Astrocyte (in vitro differentiated cells and primary cell): ENCODE measurements at places on chromosomes 1 and 21. TPM values are rescaled to one million over a fixed set of nuclear protein-coding genes. Genes with fewer than 3 reads are reported as not detected.
A peak's percentile ranks its signal among the peaks of the same experiment; 100 is the strongest.

Gene MSH4
- total RNA-seq = 0.34 and 0.43 TPM in 2 replicates

Gene LRRC38
- not detected in 2 replicates for total RNA-seq

Gene IRF6
- 16.2 and 21.2 TPM in 2 replicates for total RNA-seq

Gene ARHGEF11
- 24.4 and 29.2 TPM in 2 replicates for total RNA-seq

Gene EPS8L3
- not detected in 2 replicates for total RNA-seq

Gene GNG4
- 2.6 and 3.8 TPM in 2 replicates for total RNA-seq

Gene ATXN7L2
- total RNA-seq = 5.5 and 6.2 TPM in 2 replicates

Gene TFF2
- not detected in 2 replicates for total RNA-seq

Gene OPTC
- not detected in 2 replicates for total RNA-seq

Gene S100A2
- total RNA-seq = 3.0 and 3.8 TPM in 2 replicates

GRCh38 chr1:215986401-215986800 is 419.3 kb downstream of the KCTD3 start:
- H3K27ac ChIP-seq = no peak overlapping the region
- no peak overlapping the region for H3K4me3 ChIP-seq
- no peaks in the 10 kb centered on the region for H3K36me3 ChIP-seq

- H3K36me3 ChIP-seq = no peaks in the 10 kb centered on the region
- peaks cover 20% of the 10 kb centered on the region for H3K4me1 ChIP-seq
- no peak overlapping the region for H3K4me3 ChIP-seq
- no peaks in the 10 kb centered on the region for H3K27me3 ChIP-seq
- H3K27ac ChIP-seq = peak overlapping the region; percentile 37
- DNase-seq = peak; percentile 80
These were observed 8.8 kb upstream of the RNPC3 start for GRCh38 chr1:103516693-103517092.

- H3K4me3 ChIP-seq = no peak overlapping the region
- H3K4me1 ChIP-seq = no peaks in the 10 kb centered on the region
- H3K27me3 ChIP-seq = no peaks in the 10 kb centered on the region
- no peak for DNase-seq
- H3K36me3 ChIP-seq = no peaks in the 10 kb centered on the region
These were observed 192.9 kb downstream of the PCP4 start for GRCh38 chr21:40060083-40060677.

DNA sequence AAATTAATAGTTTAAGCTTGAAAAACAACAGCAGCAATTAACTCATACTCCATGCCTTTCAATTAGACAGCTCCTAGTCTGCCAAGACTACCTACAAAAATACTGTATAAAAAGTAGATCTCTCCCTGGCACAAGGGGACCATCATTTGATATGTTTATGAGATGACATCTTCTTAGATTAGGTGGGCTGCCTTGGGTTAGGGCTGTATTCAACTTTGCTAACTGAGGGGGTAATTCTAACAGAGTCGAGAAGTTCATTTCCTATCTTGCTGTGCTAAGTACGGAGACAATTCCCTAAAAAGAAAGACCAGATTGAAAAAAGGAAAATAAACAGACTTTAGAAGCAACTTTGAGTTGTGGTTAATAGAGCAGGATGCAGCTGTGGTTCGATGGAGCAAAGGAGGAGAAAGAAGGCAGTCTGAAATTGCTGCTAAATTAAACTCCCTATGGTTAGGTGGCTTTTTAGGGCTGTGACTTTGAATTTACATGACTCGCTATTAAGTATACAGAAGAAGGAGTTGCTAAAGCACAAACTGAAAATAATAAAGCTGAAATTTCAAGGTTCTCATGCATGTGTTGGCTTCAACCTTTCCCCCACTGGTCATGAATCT is 75.4 kb downstream of the CDC7 start:
- H3K27me3 ChIP-seq = no peaks in the 10 kb centered on the region
- no peak overlapping the region for H3K27ac ChIP-seq
- H3K4me3 ChIP-seq = no peak overlapping the region
- no peaks in the 10 kb centered on the region for H3K4me1 ChIP-seq
- DNase-seq = no peak

- no peaks in the 10 kb centered on the region for H3K36me3 ChIP-seq
- peak; percentile 8 for DNase-seq
- no peaks in the 10 kb centered on the region for H3K27me3 ChIP-seq
- peaks cover 16% of the 10 kb centered on the region for H3K4me1 ChIP-seq
These were observed 152.8 kb downstream of the PPP1R12B start for GRCh38 chr1:202501281-202501680.

- no peaks in the 10 kb centered on the region for H3K36me3 ChIP-seq
- peaks cover 40% of the 10 kb centered on the region for H3K4me1 ChIP-seq
- peak overlapping the region; percentile 62 for H3K4me3 ChIP-seq
- H3K27me3 ChIP-seq = no peaks in the 10 kb centered on the region
These were observed 2.0 kb downstream of the AGRN start for GRCh38 chr1:1021920-1022259.

- H3K27me3 ChIP-seq = no peaks in the 10 kb centered on the region
- DNase-seq = peak; percentile 95
- peaks cover 36% of the 10 kb centered on the region for H3K4me1 ChIP-seq
- H3K27ac ChIP-seq = peak overlapping the region; percentile 76
These were observed 170.7 kb downstream of the DHRS3 start for GRCh38 chr1:12447307-12447706.

DNA sequence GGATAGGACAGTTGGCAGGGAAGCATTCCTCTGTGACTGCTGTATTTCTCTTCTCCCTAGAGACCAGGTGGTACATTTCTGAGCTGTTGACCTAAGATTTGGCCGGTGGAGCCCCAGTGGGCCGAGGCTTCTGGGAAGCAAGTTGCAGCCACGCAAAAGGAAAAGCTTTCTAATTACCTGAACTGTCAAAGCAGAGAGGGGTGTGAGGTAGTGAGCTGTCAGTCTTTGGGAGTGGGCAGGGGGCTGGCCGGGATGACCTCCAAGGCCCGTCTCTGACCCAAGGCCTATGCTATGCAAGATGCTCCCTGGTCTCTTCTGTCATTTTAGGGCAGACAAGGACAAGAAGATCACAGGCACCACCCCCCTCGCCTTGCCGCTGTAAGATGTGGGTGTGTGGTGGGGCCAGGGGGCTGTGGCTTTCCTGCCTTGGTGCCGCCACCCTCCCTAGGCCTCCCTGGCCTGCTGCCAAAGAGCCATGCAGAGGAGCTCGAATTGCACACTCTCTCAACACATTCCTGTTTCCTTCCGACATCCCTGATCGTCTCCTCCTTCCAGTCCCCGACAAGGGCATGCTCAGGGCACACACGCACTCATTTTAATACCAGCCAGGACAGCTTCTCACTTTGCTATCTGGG is 7.7 kb downstream of the PADI1 start:
- H3K4me1 ChIP-seq = peaks cover 37% of the 10 kb centered on the region
- no peaks in the 10 kb centered on the region for H3K36me3 ChIP-seq
- no peak overlapping the region for H3K4me3 ChIP-seq
- DNase-seq = peak; percentile 78
- H3K27me3 ChIP-seq = no peaks in the 10 kb centered on the region
- no peak overlapping the region for H3K27ac ChIP-seq

GRCh38 chr21:27536319-27536718 is 569.4 kb upstream of the ADAMTS5 start:
- no peak overlapping the region for H3K4me3 ChIP-seq
- no peaks in the 10 kb centered on the region for H3K36me3 ChIP-seq
- DNase-seq = no peak
- H3K4me1 ChIP-seq = no peaks in the 10 kb centered on the region
- H3K27ac ChIP-seq = no peak overlapping the region

- no peaks in the 10 kb centered on the region for H3K4me1 ChIP-seq
- no peaks in the 10 kb centered on the region for H3K27me3 ChIP-seq
- no peaks in the 10 kb centered on the region for H3K36me3 ChIP-seq
- H3K4me3 ChIP-seq = no peak overlapping the region
- H3K27ac ChIP-seq = no peak overlapping the region
These were observed 25.3 kb downstream of the RBM11 start for GRCh38 chr21:14241297-14241696.

GRCh38 chr21:45886610-45887026 is 95.0 kb upstream of the COL6A1 start:
- no peak overlapping the region for H3K27ac ChIP-seq
- no peaks in the 10 kb centered on the region for H3K36me3 ChIP-seq
- H3K4me1 ChIP-seq = peaks cover 7% of the 10 kb centered on the region
- no peak for DNase-seq
- H3K27me3 ChIP-seq = no peaks in the 10 kb centered on the region
- no peak overlapping the region for H3K4me3 ChIP-seq

DNA sequence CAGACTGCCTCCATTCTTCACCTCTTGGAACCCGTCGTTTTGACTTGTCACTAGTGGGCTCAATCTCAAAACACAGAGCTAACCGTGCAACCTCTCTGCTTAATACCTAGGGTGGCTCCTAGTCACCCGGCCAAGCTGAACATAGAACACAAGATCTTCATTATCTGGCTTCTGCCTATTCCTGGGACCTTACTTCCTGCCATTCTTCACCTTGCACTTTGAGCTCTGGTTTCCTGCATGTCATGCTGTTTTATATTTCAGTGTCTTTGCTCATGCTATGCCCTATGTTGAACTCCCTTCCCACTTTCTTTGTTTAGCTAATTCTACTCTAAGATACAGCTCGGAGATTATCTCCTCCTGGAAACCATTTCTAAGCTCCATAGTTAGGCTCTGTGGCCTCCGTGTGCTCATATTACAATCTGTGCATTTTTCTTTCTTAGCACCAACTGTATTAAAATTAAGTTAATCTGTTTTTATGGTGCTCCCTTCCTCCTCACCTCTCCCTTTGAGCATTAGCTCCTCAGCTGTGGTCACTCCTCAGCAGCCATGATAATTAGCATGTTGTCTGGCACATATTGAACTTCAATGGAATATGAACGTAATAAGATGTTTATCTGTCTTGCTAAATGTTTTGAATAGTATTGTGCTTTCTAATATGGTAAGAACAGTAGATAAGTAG is 13.1 kb downstream of the GPSM2 start:
- no peak overlapping the region for H3K27ac ChIP-seq
- H3K4me3 ChIP-seq = no peak overlapping the region
- H3K27me3 ChIP-seq = no peaks in the 10 kb centered on the region
- no peaks in the 10 kb centered on the region for H3K36me3 ChIP-seq

- H3K4me1 ChIP-seq = no peaks in the 10 kb centered on the region
- peak; percentile 18 for DNase-seq
- no peak overlapping the region for H3K4me3 ChIP-seq
These were observed 12.6 kb downstream of the FLG2 start for GRCh38 chr1:152347116-152347728.

DNA sequence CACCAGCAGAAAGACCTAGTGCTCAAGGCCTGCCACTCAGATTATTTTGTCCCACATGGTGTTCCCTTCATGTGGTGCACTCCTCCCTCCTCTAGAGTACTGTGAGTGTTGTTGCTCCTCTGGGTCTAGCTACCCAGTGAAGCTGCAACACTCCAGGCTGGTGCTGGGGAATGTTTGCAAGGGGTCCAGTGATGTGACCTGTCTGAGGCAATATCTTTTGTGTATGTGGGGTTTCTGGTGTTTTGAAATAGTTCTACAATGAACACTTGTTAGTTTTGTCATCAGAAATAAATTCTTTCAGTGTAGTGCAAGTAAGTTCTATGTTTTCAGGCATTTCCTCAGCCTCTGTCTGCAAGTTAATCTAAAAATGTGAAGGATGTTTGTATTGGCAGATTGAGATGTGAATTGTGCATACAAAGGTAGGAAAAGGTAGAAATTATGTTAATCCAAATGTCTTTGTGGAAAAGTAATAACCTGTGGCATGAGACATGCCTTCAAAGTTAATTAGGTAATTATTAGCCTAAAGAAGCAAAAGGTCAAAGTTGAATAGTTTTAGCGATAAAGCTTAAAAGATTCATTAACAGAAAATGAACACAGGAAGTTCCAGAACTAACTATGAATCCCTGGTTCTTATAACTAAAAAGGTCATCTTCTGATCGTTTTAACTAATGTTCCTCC is 616.8 kb downstream of the LTN1 start:
- no peaks in the 10 kb centered on the region for H3K27me3 ChIP-seq
- H3K4me3 ChIP-seq = no peak overlapping the region
- H3K36me3 ChIP-seq = no peaks in the 10 kb centered on the region
- peaks cover 4% of the 10 kb centered on the region for H3K4me1 ChIP-seq

DNA sequence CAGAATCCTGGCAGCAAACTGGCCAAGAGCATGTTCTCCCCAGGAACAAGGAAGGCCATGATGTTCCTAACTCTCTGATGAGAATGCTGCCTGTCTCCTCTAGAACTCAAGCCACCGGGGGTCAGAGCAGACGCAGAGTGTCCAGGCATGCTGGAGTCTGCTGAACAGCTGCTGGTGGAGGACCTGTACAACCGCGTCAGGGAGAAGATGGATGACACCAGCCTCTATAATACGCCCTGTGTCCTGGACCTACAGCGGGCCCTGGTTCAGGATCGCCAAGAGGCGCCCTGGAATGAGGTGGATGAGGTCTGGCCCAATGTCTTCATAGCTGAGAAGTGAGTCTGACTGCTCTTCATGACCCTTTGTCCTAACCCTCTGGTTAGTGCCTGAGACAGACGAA is 23.4 kb downstream of the STYXL2 start:
- H3K36me3 ChIP-seq = no peaks in the 10 kb centered on the region
- peaks cover 6% of the 10 kb centered on the region for H3K4me1 ChIP-seq
- H3K4me3 ChIP-seq = no peak overlapping the region
- H3K27me3 ChIP-seq = peaks cover 6% of the 10 kb centered on the region

DNA sequence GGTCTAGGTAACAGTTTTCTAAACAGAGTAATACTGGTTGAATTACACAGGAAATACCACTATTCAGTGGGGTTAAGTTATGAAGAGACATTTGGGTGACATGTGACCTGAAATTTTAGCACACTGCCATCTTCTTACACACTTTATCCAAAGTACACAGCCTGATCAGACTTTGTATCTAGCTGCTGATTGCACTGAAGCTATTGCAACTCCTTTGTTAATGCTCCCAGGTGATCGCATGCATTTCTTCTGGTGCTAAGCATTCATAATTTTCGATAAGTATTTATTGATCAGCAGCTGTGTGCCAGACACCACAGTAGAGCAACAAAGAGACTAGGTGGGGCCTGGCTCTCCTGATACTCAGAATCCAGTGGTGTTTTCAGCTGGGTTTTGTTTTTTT is 52.4 kb downstream of the AK4 start:
- H3K36me3 ChIP-seq = no peaks in the 10 kb centered on the region
- H3K4me3 ChIP-seq = no peak overlapping the region
- no peak overlapping the region for H3K27ac ChIP-seq
- no peak for DNase-seq

- peak overlapping the region; percentile 66 for H3K27ac ChIP-seq
- H3K4me1 ChIP-seq = peaks cover 6% of the 10 kb centered on the region
- no peak for DNase-seq
- H3K4me3 ChIP-seq = peak overlapping the region; percentile 71
- no peaks in the 10 kb centered on the region for H3K27me3 ChIP-seq
These were observed 8.3 kb downstream of the CDKN2C start for GRCh38 chr1:50978144-50978851.

- no peak overlapping the region for H3K27ac ChIP-seq
- DNase-seq = no peak
- no peaks in the 10 kb centered on the region for H3K4me1 ChIP-seq
These were observed 70.4 kb upstream of the ABCG1 start for GRCh38 chr21:42148584-42148983.

GRCh38 chr1:63523738-63524137 is 413 bp downstream of the EFCAB7 start:
- peak overlapping the region; percentile 97 for H3K4me3 ChIP-seq
- no peak for DNase-seq
- H3K36me3 ChIP-seq = no peaks in the 10 kb centered on the region
- peaks cover 6% of the 10 kb centered on the region for H3K4me1 ChIP-seq
- H3K27ac ChIP-seq = peak overlapping the region; percentile 88
